Activated T-cell treated with anti-CD3 and anti-CD28 coated beads for 48 hours (primary cell): ENCODE measurements at places on chromosomes 12 and 14.

- no peak for DNase-seq
Observed at GRCh38 chr12:93944911-93945310, 203.5 kb upstream of the PLXNC1 start.

DNA sequence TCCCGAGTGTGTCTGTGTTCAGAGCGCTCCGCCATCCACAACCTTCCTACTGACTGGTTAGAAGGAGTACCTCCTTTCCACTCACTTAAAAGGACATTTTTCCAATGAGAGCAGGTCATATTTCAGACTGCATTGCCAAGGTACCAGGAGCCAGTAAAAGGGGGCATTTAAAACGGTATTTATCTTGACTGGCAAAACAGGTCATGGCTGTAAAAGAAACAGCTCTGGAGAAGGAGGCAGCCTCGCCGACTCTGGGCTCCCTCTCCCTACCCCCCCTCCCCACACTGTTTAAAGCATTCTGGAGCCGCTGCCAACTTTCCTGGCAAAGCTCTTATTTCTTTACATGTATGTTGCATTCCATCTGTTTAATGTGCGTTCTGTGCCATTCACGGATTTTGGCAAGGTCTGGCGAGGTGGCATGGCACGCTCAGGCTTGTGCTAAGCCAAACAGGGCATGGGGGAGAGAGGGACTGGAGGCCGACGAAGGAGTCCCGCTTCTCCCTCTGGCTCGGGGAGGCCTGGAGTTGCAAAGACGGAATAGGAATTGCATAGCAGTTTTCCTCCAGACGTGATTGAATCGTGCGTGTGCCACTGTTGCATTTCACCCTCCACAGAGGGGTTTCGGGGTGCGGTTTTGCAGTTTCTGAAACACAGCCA lies 41.2 kb upstream of the MED13L start:
- no peak for DNase-seq

DNA sequence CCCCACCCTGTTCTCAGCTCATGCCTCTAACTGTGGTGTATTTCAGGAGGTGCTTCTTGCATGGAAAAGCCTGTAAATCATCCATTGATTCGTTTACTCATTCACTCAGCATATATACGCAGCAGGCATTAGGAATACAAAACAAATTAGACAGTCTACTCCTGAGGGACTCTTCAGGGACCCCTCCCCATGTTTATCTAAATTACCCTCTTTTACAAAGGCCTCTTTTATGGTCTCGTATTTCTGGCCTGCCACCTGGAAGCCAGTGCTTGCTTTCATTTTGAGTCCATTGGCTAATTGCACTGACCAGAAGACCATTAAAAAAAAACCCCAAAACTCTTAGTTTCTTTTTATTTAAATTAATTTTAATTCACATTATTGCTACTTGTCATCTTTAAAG lies 134.4 kb downstream of the DACT1 start:
- no peak for DNase-seq

GRCh38 chr12:129231491-129231890 lies 378.2 kb downstream of the GLT1D1 start:
- DNase-seq: no peak

- DNase-seq: no peak
Observed at GRCh38 chr12:112716099-112717093, 75.2 kb upstream of the RPH3A start.

DNA sequence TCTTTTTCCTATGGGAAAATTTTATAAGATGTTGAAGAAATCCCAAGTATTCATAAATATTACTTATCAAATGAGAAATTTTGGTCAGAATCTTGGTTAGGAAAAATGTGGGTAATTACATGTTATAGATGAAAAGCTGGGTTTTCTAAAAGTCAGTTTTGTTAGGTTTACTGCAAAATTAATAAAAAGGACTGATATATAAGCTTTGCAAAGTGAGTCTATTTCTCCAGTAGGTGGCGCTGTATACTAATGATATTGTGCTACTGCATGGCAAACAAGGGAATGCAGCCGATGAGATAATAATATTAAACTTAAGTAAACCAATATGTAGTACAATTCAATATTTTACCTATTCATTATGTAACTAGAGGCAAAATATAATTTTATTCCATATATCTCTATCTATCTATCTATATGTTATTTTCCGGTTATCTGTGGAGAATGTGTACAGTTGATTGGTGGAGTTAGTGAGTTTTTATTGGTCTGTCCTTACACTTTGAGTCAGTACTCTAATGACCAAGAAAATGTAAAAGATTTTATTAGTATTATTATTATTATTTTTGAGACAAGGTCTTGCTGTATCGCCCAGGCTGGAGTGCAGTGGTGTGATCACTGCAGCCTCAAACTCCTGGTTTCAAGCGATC lies 32.9 kb downstream of the MIPOL1 start:
- DNase-seq: no peak

DNA sequence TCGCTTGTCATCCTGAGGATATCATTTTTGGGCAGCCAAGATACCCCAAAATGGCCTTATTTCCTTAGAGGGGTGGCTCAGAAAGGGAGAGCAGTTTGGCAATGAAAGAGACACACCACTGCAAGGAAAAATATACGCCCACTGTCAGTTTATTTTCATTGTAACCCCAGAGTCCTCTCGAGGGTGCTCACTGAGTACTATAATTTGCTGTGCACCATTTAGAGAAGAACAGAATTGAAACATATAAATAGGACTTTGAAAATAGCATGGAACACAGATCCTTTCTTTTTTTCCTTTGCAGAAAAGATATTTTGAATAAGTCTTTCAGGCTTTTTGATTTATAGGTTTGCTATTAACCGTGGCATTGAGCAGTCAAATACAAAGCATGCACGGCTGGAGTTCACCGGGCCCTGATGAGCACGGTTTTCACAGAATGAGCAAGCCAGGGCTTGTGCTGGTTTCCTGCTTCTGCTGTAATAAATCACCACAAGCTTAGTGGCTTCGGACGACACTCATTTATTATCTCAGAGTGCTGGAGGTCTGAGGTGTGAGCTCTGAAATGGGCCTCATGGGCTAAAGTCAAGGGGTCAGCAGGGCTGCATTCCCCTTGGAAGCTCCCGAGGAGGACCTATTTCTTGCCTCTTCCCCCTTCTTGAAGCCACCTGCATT lies 152.3 kb downstream of the ZNF664 start:
- no peak for DNase-seq

DNA sequence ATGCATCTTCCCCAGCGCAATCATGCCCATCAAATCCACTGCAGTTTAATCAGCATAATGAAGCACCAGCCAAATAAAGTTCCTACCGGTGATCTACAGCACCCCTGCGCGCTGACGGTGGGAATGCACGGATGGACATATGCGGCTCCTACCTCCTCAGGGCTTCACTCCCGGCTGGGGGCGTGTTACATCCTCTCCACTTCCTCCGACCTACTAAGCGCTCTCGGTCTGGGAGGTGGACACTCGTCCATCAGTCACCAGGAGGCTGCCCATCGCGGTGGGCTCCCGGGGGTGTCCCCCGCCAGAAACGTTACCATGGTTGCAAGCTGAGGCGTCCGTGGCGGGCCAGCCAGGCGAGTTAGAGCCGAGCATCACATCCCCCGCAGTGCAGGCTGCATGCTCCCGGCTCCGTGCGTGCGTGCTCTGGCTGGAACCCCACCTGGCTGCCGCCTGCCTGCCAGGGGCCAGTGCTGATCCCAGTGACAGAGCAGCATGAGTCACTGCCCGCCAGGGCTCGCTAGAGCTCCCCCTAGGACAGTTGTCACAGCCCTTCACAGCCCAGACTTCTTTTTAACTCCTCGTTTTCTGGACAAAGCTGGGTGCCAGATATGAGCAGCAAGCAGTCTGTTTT lies 73.0 kb downstream of the CIT start:
- no peak for DNase-seq

- no peak for DNase-seq
Observed at GRCh38 chr12:31206038-31206670, 119.8 kb downstream of the SINHCAF start.

DNA sequence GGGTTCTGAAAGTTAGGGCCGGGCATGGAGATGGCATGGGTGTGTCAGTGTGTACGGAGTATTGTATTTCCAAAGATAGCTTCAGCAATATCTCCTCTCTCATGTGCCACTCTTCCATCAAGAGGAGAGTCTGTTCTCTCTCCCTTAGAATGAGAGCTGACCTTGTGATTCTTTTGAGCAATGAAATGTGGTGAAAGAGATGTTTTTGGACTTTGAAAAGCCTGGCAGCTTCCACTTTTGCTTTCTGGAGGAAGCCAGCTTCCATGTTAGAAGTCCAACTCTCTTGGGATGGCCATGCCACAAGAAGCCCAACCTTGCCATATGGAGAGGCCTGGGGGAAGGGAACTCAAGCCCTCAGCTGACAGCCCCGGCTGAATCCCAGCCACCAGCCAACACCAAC lies 72.4 kb upstream of the GZMB start:
- no peak for DNase-seq

GRCh38 chr12:132054983-132055382 lies 89.1 kb downstream of the DDX51 start:
- DNase-seq: no peak

DNA sequence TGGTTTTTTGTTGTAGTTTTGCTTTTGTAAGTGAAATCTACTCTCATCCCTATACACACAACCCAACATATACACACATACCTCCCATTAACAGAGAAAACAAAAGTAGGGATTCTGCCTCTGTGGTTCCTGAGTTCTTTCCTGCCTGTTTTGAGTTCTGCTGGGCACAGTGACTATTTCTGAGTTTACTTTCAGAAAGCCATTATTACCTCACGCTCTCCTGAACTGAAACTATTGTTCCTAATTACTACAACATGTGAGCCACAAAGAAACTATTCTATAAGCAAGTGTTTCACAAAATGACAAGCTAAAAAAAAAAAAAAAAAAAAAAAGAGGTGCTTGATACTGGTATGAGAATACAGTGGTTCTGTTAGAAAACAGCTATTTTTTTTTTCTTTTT lies 110.9 kb downstream of the ALG10B start:
- DNase-seq: no peak

- no peak for DNase-seq
Observed at GRCh38 chr12:8956772-8957171, 7.3 kb upstream of the M6PR start.

GRCh38 chr14:93316716-93317115 lies 16.1 kb downstream of the BTBD7 start:
- DNase-seq: no peak

DNA sequence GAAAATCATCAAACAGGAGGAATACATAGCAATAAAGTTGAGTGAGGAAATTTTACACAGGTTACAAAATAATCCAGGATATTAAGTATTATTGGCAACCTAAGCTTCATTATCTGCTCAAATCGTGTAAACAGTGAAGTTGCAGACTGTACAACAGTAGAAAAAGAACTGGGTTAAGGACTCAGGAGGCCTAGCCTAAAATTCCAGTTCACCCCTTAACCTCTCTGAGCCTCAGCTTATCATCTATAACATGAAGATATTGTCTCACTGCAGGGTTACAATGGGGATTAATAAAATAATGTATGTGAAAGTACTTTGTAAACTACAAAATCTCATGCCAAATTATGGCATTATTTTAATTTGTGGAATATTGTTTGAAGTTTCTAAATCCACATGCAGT lies 26.0 kb downstream of the DDHD1 start:
- DNase-seq: no peak

DNA sequence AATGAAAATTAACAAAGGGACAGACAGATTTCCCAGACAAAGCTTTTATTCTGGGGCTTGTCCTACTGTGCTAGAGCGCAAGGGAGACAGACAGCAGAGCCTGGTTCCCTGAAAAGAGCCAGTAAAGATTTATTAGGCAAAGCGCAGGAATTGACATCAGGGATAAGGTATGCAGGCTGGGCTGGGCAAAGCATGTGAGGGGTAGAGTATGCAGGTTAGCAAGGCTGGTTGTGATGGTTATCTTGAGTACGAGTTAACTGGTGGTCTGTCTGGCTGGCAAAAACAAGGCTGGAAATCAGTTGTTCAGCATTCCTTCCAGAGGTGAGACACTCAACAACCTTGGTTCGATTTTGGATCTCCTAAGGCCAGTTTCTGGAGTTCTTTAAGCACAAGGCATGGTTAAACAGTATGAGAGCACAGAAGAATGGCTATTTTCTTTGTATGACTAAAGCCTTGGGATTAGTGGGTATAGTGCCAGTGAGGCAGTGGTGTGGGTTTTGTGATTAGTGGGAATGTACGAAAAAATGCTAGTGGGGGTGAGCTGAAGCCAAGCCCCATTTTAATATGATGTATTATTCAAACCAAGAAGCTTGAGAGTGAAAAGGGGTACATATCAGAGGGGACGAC lies 30.9 kb downstream of the BTBD7 start:
- DNase-seq: no peak

DNA sequence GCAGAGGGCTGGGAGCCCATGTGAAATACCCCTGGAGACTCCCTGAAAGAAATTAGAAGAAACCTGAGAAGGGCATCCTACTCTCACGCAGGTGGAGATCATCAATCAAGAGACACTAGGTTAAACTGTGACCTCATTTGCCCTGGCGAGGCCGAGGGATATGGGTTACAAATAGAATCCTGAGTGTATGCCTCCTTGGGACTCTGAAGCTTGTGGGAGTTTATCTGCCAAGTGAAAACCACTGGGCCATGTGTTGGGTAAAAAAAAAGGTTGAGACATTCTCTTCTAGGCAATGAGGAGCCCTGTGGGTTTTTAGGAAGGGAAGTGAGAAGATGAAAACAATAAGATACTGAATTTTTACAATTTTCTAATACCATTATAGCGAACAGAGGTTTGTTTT lies 160.7 kb upstream of the ARID2 start:
- no peak for DNase-seq

- no peak for DNase-seq
Observed at GRCh38 chr12:15600223-15600935, 188.8 kb downstream of the EPS8 start.

- DNase-seq: no peak
Observed at GRCh38 chr12:27524839-27525753, 1.1 kb downstream of the PPFIBP1 start.

DNA sequence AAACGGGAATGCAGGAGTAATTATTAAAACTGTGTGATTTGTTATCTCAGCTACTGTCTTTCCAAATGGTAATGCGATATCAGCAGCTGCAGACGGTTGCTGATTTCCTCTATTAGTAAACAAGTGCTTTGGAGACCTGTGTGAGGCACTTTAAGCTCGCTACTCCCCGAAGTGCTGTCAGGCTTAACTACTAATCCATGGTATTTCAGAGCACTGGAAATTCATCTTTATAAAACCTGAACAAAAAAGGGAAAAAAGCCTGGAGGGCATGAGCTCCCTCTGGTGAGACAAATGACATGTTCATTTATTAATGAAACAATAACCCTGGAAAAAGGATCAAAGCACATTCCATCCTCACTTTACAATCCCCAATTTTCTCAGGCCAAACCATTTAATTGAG lies 143.6 kb upstream of the OTX2 start:
- DNase-seq: no peak
